Nucleus accumbens (tissue), 56 donors: ENCODE measurements at places on chromosomes 11 and 22.

- DNase-seq: no peak
Measured at GRCh38 chr11:20729597-20730105, 60.3 kb downstream of the NELL1 start.

DNA sequence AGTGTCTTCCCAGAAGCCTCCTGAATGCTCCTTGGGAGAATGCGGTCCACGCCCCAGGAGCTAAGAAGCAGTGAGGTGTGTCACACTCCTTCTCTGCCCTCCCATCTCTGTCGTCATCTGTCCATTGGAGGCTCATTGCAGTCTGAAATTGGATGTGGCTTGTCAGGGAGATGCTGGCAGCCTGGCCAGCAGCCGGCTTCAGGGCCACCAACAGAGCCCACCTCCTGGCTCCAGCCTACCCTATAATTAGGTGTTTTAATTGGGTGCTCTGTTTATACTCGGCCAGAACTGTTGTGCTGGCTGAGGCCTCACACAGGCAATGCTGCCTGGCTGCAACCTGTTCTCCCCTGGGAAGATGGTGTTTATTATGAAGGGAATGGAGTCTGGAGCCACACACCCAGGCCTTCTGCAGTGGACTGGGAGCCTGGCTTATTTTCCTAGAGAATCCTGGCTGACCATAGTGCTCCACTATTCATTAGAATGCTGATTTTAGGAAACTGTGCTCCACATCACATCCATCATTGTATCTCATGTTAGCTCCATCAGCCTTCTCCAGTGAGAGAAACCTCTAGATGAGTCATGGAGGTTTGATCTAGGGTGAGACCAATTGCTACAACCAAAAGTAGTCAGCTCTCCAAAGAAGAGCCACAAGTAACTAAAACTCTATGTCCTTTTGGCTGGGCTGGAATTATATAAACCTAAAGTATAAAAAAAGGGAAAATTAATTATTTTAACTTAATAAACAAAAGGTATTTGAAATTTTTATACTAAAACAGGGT lies 86.8 kb upstream of the CRTAM start:
- no peak for DNase-seq

DNA sequence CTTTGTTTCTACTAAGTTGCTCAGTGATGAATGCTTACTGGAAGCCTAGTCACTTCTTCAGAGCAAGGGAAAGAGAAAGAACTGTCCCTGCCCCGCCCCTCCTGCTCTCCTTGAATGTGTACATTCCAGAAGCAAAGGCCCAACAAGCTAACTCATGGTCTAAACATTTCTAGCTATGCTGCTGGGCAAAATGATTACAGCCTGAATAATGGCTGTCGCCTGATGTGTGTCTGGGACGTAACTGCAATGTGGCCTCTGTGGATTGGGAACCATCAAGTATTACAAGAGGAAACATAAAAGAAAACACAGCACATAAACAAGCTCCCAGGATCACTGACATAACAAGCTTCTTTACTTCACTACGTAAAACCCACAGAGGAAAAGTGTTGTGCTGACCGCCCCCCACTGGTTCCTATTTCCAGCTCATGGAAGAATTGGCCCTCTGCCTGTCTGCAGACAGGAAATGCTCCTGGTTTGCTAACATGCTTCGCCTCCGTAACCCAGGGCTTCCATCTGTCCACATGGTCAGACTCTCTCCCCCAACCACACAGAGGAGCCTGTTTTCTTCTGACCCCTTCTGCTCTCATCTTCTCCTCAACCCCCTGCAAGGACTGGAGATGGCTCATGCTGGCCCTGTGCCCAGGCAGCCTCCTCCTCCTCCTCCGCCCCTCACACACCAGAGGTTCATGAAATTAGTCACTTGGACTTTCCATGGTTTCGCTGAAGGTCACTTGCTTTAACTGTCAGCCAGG lies 187.2 kb downstream of the MAML2 start:
- peak; percentile 34 for DNase-seq

- no peak for DNase-seq
Measured at GRCh38 chr11:61636676-61637075, 43.5 kb upstream of the DAGLA start.

- DNase-seq: no peak
Measured at GRCh38 chr11:75237050-75237449, 3.5 kb upstream of the TPBGL start.

DNA sequence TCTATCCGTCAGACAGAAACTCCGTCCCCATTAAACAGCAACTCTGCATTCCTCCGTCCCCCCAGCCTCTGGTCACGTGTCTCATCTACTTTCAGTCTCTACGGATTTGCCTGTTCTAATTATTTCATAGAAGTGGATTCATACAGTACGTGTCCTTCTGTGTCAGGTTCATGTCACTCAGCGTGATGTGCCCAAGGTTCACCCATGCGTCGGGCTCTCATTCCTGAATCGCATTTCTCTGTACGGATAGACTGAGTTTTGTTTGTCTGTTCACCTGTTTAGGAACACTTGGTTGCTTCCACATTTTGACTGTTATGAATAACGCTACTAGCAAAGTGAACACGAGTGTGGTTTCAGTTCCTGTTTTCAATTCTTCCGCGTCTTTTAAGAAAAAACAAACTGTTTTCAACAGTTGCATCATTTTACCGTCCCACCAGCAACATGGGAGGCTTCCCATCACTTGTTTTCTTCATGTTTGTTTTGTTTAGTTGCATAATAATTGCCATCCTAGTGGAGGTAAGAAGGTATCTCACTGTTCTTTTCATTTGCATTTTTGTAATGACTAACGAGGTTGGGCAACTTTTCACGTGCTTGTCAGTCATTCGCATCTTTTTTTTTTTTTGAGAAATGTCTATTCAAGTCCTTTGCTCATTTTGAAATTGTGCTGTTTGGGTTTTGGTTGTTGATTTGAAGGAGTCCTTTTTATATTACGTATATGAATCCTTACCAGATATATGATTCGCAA lies 8.9 kb upstream of the NLRP6 start:
- DNase-seq: no peak

GRCh38 chr11:101508370-101508769 lies 75.4 kb downstream of the TRPC6 start:
- no peak for DNase-seq

DNA sequence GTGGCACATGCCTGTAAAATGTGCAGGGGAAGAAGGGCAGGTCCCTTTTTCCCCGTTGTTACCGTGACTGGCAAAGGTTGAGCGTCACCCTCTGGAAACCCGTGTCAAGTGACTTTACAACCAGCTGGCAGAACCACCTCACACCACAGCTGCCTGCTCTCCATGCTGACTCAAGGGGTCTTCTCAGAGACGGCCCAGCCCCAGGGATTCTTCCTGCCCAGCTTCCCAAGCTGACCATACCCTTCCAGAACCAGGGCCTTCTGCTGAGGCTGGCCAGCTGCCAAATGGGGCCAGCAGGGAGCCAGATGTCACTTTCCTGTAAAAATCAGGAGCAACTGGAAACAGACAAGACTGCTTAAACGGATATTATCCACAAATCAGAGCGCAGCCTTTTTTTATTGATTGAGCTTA lies 6.3 kb downstream of the PC start:
- DNase-seq: no peak

DNA sequence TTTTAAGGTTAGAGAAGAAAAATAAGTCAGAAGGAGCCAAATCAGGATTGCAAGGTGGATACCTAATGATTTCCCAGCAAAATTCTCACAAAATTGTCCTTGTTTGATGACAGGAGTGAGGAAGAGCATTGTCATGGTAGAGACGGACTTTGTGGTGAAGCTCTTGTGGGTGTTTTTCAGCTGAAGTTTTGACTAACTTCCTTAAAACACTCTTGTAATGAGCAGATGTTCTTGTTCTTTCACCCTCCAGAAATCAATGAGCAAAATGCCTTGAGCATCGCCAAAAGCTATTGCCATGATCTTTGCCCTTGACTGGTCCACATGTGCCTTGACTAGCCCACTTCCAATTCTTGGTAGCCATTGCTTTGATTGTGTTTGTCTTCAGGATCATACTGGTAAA lies 20.0 kb downstream of the CALCB start:
- no peak for DNase-seq

- peak; percentile 17 for DNase-seq
Measured at GRCh38 chr11:106482917-106483785, 405.7 kb downstream of the AASDHPPT start.

GRCh38 chr11:91067666-91068065 lies 844.8 kb upstream of the CHORDC1 start:
- no peak for DNase-seq

DNA sequence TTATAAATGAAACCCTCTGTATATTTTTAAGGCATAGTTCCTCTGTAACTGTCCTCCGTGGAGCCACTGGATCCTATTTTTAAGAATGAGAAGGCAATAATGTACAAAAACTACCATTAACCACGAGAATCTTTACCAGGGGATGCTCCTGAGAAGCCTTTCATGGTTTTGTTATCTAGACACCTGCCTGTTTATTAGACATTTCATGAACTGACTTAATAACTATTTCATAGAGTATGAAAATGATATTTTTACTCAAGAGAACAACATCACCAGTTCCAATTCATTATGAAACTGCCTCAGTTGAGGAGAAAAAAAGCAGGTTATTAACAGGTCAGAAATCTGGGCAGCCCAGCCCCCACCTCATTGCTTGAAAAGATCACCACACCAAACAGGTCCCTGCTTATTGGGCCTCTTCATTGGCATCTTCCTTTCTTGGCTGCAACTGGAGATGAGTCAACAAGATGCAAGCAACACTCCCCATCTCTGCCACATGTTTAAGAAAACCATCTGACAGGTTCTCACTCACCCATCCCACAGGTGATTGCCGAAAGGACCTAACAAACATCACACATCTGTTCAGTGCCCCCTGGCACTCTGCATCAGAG lies 27.8 kb downstream of the ETS1 start:
- no peak for DNase-seq

DNA sequence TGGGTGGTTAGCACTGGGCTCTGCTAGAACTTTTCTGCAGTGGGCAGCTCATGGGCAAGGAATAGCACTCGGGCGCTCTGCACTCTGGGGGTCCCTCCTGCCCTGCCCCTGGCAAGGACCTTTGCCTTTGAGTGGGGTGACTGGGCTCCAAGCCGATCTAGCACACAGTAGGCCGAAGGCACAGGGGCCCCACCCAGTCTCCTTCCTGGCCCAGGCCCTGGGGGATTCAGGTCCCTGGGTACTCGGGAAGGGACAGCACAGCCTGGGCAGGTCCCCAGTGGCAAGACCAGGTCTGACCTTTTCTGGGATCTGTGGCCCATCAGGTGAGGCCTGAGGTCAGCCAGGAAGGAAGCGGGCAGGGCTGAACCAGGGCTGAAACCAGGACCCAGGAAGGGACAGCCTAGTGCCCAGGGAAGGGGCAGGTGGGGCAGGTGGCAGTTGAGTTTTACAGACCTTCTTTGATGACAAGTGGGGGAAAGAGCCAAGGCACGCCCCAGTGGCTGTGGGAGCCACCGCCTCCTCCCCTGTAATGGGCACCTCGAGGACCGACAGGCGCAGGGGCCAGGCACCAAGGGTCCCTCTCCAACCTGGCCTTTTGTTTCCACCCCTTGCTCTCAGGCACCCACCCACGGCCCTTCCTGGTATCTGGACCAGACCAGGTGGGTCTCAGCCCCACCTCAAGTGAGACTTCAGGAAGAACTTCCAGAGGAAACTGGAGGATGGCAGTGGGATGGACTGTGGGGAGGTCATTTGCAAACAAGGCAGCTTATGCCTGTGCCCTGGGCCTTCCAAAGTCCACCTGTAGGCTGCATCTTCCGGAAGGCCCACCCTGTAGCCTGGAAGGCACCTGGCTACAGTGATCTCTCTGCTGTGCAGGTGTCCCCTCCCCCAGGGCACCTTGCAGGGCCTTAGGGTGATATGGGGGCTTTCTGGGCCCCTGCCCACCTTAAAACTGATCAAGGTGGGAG lies 883 bp upstream of the AIFM3 start:
- DNase-seq: no peak

- DNase-seq: no peak
Measured at GRCh38 chr22:27273436-27273835, 528.1 kb downstream of the MN1 start.

- DNase-seq: no peak
Measured at GRCh38 chr11:28123151-28123581, 15.0 kb downstream of the METTL15 start.

GRCh38 chr11:95910638-95911368 lies 13.1 kb downstream of the MTMR2 start:
- DNase-seq: no peak

GRCh38 chr11:57761301-57762234 lies at the start of gene CTNND1:
CTNND1 (plus strand) TSS chr11:57761802; CDS start chr11:57791479, 29,677 bp downstream.
- peak; percentile 29 for DNase-seq

DNA sequence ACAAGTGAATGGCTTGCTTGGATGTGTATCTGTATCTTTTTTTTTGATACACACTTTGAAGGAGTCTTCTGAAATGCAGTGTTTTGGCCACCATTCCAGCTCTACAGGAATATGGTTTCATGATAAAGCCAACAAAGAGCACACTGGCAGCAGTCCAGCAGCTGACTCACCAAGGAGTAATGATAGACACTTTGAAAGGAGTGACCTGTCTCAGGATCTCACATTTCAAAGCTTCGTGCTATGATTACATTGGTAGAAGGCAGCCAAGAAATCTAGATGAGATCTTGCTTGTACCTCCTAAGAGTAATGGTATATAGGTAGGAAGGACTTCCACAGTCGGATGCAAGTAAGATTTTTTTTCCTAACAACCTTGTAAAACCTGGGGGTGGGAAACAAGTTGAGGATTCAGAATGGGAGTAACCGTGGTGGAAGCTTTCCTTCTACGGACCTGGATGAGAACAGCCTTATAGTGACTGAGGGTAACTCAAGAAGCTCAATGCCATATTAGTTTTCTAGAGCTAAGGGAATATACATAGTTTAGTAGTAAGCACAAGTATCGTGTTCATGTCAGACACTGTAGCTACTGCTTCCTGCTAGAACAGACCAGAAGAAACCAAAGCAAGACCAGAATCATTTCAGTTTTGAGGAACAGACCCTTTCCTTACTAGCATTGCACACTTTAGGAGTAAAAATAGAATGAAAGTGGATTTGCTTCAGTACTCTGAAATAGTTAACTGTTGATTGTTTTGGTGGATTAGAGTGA lies 25.0 kb downstream of the MTMR3 start:
- DNase-seq: no peak

DNA sequence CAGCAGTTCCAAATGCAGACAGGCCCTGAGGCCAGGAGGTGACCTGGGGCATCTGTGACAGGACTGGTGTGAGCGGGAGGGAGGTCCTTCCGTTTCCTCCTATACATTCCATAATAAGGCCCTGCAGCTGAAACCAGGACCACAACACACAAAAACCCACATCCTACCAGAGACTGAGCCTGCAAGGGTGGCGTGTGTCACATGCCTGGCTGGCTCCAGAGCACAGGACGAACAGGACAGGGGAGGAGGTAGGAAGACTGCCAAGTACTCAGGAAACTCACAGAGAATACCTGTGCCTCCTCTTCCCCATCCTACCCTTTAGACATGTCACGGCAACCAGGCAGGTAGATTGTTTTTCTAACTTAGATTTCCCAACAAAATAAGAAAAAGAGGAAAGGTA lies 103.9 kb downstream of the ARL14EP start:
- DNase-seq: no peak
